ENCODE measurements at places on chromosomes 16 and 17. TPM values are rescaled to one million over a fixed set of nuclear protein-coding genes. Genes with fewer than 3 reads are reported as not detected.
A peak's percentile ranks its signal among the peaks of the same experiment; 100 is the strongest.

Gene KRT32
- polyA plus RNA-seq: not detected

Gene ST6GALNAC1
- polyA plus RNA-seq: 0.18 TPM

Gene CPNE7
- polyA plus RNA-seq: 2.0 TPM

DNA sequence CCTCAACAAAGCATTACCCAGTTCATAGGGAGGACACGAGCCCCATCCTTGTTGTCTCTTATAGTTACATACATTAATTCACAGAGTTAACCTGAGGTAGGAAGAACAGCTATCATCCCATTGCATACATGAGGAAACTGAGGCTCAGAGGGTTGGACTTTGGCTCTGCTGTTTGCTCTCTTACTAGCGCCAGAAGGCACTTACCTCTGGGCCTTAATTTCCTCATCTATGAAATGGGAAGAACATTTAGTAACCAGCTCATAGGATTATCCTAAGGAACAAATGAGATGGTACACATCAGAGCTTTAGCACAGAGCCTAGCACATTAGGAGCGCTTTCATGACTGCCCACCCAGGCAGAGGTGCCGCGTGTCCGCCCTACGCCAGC is 27.6 kb downstream of the NEUROD2 start:
- DNase-seq: no peak

GRCh38 chr16:70576431-70577255 is 53.0 kb downstream of the SF3B3 start:
- peak; percentile 23 for DNase-seq

Gene KRT12
- not detected for polyA plus RNA-seq

Gene MYH8
- 1.3 TPM for polyA plus RNA-seq

- no peak for DNase-seq
Measured at GRCh38 chr17:6514371-6514770, 42.0 kb downstream of the PITPNM3 start.

DNA sequence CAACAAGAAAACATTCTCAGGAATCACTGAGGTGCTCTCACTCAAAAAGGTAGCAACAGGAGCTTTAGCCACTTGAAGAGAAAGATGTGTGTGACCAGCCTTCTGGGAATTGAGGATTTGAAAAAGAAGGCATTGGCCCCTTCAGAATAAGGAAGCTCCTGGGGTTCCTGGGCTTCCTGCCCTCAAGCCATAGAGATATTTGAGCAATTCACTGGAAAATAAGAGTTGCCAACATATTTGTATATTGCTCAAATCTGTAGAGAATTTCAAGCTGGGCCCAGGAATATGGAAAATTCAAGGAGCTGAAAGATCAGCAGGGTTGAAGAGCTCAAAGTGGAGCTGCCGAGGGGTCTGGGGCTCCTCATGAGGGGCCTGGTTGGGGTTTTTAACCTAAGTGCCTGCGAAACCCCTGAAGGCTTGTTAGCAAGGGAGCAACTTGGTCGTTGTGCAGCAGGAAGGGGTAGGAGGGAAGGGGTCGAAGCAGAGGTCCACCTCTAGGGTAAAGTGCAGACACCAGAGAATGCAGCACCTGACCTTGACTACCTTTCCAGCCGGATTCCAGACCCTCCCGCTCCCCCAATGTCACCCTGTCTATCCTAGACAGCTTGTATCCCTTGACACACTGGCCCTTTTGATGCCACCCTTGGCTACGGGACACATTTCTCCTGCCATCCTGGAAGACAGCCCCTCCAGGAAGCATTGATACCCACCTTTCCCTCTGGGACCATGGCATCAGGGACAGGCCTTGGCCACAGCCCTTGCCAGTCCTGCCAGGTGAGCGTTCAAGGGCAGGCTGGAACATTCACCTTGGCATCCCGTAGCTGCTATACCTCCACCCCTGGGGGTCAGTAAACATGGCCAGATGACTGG is 67.6 kb upstream of the SREBF1 start:
- DNase-seq: no peak
